ENCODE measurements at places on chromosomes 13 and 19.

- no peak for DNase-seq
Observed at GRCh38 chr19:29098863-29099481, 114.0 kb downstream of the UQCRFS1 start.

- DNase-seq = no peak
Observed at GRCh38 chr13:35889560-35889959, 241.6 kb downstream of the DCLK1 start.

DNA sequence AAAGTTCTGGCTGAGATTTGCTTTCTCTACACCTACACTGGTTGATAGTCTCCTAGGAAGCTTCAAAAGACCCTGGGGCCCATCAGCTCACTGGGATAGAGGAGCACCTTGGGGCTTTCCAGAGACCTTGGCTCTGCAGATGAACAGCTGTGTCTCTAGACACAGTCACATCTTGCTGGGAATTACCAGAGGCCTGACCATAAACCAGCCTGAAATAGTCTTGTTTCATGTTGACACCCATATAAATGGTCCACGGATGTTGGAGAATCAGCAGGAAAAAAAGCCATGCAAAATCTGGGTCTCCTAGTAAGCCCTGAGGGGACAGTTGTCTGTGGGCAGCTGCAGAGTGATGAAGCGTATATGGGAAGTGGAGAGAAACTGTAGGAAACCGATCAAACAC lies 207.6 kb downstream of the DNAJC15 start:
- DNase-seq = no peak

DNA sequence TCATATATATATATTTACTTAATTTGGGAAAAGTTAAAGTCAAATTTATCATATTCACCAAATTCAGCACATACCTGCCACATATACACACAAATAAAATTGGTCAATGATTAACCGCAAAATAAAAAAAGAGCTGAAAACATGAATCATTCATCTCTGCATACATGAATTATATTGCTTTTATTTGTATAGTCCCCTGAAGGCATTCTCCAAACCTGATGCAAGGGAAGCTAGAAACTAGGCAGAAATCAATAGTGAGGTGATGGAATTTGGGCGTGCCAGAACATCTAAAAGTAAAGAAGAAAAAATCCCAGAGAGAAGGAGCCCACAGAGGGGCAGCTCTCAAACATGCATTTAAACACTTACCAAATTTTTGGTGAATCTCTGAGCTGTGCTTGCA lies 60.1 kb downstream of the UFM1 start:
- DNase-seq = no peak

- DNase-seq = no peak
Observed at GRCh38 chr19:14021474-14021873, 6.5 kb upstream of the RLN3 start.

GRCh38 chr19:18503337-18503970 lies 18.4 kb downstream of the ELL start:
- no peak for DNase-seq

DNA sequence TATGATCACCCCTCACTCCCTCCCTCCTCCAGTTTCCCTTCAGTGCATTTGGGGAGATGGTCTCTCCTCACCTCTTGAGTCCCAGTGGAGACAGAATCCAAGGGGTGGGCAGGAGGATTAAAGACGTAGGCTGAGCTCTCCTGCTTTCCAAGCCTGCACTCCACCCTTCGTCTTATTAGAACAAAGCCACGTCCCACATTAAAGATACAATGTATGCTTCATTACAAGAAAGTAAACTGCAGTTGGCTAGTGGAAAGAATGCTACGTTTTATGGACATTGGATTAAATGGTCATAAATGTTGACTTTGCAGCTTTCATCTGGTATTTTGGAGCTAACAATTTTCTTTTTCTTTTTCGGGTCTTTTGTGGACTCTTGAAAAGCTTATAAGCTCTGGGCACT lies 1.5 kb upstream of the KLK11 start:
- DNase-seq = no peak

GRCh38 chr19:8423817-8424223 lies 10.7 kb downstream of the MARCHF2 start:
- no peak for DNase-seq

DNA sequence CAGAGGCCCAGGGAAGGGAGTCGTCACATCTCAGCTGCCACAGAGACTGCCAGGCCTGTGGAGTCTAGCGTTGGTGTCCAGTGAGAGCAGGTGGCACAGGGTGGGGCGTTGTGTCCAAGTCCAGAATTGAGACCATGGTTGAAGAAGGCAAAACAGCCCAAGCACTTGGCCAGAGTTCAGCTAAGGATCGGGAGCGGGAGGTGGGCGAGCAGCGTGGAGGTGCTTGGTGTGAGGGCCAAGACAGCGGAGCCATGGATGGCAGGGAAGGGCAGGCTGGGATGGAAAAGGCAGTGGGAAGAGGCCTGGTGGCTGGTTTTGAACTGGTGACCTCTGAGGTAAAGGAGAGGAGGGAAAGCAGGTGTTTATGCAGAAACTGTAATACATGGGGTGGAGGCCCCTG lies 8.0 kb downstream of the IGFLR1 start:
- DNase-seq = no peak

DNA sequence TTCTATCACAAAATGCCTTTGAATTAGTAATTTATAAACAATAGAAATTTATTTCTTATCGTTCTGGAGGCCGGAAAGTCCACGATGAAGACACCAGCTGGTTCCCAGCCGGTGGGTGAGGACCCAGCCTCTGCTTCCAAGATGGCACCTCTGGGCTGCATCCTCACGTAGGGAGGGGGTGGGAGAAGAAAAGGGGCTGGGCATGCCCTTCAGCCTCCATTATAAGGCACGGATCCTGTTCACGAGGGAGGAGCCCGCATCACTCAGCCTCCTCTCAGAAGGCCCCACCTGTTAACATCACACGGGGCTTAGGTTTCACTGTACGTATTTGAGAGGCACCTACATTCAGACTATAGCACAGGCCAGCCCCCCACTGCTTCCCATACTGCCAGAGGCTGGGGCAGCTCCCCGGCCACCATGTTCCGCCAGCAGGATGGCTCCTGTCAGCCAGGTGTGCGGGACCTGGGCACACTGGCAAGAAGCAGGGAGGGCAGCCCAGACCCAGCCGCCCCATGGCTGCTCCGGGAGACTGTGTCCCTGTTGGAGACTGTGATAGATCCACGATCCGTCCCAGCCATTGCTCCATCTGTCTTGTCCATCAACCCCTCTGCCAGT lies 131.6 kb downstream of the SOX1 start:
- DNase-seq = no peak

- no peak for DNase-seq
Observed at GRCh38 chr19:31505596-31505910, 156.3 kb upstream of the TSHZ3 start.

DNA sequence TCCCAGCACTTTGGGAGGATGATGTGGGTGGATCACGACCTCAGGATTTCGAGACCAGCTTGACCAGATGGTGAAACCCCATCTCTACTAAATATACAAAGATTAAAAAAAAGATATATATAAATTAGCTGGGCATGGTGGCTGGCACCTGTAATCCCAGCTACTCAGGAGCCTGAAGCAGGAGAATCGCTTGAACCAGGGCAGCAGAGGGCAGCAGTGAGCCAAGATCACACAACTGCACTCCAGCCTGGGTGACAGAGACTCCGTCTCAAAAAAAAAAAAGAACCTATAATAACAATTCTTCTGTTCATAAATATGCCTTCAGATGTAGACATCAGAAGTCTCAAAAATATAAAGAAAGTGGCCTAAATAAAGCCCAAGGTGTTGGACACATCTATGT lies 7.6 kb downstream of the ZNF737 start:
- no peak for DNase-seq

DNA sequence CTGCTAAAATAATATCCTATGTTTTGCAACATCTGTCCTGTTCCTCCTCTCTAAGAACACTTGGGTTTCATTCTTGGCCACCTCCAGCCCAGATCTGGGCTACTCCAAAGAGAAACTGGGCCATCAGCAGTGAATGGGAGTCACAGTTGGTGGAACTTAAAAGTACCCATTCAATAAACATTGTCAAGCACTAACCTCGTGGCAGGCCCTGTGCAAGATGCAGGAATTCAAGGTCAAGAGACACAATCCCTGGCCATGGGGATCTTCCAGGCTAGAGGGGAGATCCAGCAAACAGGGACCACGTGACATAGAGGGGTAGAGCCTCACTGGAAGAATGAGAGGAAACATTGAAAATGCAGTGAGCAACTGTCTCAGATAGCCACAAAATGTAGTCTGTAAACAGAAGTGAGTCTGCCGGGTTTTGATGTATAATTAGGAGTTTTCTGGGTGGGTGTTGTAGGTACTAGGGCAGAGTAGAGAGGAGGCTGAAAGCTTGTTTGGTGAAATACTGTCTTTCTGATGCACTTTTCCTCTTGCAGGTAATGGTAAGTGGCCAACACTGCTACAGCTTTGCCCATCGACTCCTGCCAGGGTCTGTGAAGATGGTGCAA lies 14.8 kb upstream of the EID2 start:
- DNase-seq = no peak

- DNase-seq = no peak
Observed at GRCh38 chr13:103557878-103558277, 491.7 kb upstream of the SLC10A2 start.

DNA sequence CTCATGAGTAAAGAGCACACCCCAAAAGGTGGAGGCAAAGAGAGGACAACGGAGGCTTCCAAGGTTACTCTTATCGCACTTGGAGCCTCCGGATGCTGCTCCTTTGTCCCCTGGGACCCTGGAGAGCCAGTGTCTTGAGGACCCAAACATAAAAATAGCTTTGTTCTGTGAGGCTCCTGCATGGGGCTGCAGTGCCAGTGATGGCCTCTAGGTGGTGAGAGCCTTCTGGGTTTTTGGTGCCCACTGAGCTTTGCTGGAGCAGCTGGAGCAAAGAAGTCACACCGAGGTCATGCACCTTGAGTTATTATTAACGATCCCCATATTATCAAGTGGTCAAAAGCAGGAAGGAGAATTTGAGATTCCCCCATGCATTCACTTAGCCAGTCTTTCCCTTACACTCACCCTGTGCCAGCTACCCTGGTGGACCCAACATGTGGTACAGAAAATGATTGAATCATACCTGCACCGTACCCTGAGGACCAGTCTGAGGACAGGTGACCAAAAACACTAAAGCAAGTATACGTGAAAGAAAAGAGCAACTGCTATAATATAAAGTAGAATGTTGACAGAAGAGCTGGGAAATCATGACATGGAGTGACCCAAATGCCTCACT lies 41.5 kb downstream of the ZNF682 start:
- DNase-seq = peak; percentile 47

DNA sequence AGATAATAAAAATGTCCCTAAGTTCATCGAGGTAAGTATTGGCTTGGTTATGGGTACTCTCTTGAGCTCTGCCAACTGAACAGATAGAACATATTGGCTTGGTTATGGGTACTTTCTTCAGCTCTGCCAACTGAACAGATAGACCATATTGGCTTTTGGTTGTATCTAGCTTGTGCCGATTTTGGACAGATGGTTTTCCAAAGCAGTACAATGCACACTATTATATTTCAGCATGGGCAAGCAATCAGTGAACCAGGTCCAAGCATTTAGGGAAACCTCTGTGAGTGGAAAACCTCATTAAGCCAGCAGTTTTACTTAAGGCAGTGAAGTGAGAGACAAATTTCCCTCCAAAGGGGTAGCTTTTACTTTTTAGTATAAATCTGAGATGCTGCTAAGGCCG lies 1440.5 kb upstream of the SPRY2 start:
- no peak for DNase-seq

DNA sequence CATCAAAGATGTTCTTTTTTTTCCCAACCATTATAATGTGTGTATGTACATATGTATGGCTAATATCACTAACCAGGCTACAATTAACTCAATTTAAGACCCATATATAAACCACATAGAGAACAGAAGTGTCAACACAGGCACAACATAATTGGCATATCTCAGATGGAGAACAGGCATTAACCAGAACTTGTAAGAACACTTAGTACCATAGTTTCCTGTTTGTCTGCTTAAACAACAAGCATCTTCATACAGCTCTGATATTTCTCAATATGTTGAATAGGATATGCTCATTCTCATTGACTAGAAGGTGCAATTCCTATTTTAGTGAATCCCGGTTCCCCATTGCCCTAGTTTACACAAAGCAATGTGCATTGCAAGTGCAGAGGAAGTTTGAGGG lies 116.9 kb upstream of the EDNRB start:
- no peak for DNase-seq

GRCh38 chr13:109652531-109652930 lies 133.9 kb downstream of the IRS2 start:
- DNase-seq = no peak

DNA sequence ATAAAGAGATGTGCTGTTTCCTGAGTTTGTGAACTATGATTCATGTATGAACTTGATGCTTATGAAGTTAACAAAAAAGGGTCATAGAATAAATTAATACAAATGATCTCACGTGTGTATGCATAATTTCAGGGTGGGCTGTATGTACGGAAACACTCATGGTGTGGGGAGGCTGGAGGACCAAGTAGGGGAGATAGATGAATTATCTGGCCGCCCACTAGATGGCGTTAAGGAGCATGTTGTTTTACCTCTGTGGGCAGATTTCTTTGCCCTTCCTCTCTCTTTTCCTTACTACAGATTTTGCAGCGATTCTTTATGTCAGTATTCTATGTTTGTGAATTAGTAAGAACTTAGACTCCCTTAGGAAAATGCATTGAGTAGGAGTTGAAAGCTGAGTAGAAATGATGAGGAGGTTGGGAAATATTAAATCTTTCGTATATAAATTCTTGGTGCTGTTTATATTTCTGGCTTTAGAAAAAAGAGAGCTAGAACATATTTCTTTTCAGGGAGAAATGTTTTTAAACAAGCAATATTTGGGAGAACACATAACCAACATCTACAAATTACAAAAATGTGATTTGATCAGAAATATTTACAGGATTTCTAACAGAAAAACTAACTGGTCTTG lies 47.4 kb upstream of the TMTC4 start:
- peak; percentile 54 for DNase-seq

- DNase-seq = no peak
Observed at GRCh38 chr13:113762538-113762937, 3.5 kb downstream of the TMEM255B start.

DNA sequence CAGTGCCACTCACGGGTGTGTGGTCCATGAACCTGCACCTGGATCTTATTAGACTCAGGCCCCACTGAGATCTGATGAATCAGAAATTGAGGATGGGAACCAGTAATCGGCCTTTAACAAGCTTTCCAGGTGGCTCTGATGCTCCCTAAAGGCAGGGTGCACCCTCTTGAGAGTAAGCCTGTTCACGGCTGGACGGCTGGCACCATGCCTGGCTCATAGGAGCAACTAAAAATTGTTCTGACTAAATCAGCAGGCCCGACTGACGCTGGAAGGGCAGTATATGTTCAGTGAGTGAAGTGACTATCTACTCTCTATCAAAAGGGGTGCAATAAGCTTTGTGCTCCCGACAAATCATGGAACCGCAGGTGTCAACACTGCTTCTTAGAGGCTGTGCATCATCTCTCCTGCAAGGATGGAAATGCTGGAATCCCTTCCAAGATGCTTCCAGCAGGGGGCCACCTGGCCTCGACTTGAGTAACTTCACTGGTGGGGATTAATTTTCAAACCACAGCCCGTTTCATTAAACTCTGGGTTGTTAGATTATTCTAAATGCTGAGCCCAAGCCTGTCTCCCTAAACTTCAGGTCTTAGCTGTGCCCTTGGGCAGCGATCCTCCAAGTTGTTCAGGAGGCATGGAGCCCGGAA lies 28.4 kb downstream of the TMTC4 start:
- DNase-seq = no peak
